SHP77 (cell line): ENCODE measurements at places on chromosomes 5 and 9.

- DNase-seq: no peak
Measured at GRCh38 chr5:157193699-157194424, 13.2 kb downstream of the ITK start.

- no peak for DNase-seq
Measured at GRCh38 chr5:13866792-13867191, 77.7 kb downstream of the DNAH5 start.

- DNase-seq: no peak
Measured at GRCh38 chr9:115411516-115411915, 293.6 kb upstream of the TNC start.

DNA sequence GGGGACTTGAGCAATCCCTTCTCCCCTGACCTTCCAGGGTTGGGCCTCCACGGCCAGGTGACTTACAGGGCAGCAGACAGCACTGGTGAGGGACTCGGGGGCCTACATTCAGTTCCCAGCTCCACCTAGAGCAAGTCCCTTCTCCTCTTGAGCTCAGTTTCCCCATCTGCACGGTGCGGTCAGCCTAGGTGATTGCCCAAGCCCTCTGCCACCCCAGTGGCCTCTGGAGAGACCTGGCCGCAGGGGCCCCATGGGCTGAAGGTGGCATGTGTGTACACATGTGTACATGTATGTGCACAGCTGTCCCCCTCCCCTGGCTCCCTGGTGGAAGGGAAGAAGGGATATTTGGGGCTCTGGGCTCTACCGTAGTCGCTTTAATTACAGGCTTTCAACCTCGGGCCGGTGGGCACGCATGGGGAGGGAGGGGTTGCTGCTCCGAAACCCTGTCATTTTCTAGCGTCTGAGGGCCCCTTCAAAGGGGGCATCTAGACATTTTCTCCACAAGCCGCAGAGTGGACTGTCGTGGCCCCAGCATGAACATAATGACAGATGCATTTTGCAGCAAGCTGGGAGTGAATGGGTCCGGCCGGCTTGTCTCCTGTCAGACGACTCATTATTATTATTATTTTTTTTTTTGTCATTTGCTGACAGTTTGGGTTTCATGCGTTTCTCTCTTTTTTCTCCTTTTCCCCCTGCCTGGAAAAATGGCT is 44.0 kb downstream of the ASS1 start:
- no peak for DNase-seq

GRCh38 chr5:6158974-6159831 is 219.1 kb downstream of the MED10 start:
- no peak for DNase-seq

GRCh38 chr5:113742176-113742575 is 228.7 kb downstream of the YTHDC2 start:
- DNase-seq: no peak

DNA sequence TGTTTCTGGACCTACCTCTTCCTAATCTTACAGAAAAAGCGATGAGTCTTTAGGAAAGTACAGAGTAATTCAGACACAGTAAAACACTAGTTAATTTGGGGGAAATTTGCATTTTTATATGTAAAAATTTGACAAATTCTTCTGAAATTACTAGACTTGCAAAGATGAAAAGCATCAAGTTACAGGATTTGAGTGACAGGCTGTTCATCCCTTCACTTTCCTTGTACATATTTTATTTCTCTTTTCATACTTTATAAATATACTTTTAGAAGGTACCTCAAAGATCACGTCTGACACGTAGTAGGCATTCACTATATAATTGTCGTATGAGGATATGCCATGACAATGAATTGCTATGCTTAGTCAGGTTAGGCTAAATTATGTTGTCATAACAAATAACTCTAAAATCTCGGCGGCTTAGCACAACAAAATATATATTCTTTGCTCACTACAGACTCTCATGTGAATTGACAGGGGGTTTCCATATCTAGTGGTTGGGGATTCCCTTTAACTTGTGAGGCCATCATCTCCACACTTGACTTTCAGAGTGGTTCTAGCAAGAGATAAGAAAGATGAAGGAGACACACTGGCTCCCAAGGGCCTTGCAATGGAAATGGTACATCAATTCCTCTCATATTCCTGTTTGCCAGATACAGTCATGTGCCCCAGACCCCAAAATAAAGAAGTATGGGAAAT is 154.1 kb upstream of the TUT7 start:
- no peak for DNase-seq

GRCh38 chr9:91680106-91680505 is 256.5 kb upstream of the NFIL3 start:
- no peak for DNase-seq

GRCh38 chr5:126056851-126057622 is 366.2 kb upstream of the GRAMD2B start:
- no peak for DNase-seq

DNA sequence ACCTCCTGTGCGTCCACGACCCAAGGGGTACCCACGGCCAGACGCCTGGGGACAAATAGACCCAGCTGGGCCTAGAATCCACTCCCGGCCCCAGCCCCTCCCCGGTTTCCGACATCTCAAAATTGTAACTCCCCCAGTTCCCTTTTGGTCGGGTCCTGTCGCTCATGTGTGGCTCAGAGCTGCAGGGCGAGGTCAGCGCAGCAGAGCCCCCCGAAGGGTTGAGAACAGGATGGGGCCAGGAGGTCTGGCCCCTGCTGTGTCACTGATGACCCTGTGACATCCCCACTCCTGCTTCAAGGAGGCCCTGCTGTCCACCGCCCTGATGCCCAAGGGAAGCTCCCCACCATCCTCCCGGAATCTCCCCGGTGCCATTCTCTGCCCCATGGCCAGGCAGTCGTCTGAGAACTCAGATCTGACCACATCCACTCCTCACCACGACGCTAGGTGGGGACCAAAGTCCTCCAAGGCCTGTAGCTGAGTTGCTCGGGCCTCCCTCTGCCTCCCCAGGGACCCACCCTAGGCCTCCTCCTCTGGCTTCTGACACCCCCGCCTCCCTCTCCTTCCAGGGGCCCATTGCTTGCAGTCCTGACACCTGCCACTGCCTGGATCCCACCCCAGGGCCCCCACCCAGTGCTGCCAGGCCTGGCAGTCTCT is 3.9 kb downstream of the SLC9A3 start:
- DNase-seq: no peak

GRCh38 chr5:9105851-9106250 is 440.0 kb downstream of the SEMA5A start:
- no peak for DNase-seq

- no peak for DNase-seq
Measured at GRCh38 chr9:136588663-136589464, 43.0 kb upstream of the NOTCH1 start.

DNA sequence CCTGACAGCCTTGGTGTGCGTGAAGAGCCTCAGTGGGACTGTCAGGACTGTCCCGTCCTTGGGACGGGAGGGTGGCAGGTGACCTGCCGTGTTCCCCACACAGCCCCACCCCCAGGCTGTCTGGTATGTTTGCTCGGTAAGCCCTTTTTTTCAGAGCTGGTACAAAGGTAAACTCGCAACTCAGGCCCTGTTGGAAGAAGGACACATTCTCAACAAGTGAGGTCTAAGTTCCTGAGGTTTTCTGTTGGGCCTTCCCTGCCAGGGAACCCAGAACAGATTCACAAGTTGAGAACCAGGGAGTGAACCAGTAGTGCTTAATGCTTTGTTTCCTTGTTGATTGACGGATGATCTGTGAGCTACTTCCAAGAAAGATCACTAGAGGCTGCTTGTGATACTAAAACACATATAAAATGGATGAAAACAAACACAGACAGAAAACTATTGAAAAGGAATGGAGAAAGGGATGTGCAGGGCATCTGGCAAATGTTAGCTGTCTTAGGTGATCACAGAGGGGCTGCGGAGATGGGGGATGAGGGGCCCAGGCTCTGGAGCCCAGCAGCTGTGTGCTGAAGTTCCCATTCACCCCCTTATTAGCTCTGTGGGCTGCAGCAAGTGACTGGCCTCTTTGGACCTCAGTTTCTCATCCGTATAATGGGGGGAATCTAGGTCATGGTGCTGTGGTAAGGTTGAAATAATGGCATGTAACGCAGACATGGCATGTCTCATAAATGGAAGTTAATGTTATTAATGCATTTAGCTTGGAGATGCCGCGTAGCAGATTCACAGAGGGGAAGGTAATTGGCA is 2.7 kb downstream of the NDST1 start:
- no peak for DNase-seq

GRCh38 chr9:120839146-120839545 is 3.6 kb downstream of the PSMD5 start:
- no peak for DNase-seq

DNA sequence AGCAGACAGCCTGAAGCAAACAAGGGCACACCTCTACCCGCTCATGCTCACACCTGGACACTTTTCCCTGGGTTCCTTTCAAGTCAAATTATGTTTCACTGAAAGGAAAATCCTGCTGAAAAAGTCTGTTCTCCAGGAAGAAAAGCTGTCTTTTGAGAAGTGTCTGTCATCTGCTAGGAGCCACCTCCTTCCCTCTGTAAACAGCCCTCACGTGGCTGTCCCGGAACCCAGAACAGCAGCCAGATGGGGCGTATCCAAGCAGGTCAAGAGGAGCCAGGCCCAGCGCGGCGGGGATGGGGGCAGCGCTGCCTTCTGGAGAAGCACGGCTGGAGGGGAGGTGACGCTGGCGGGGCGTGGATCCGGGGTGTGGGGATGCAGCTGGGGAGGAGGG is at the start of gene PNPLA7:
Gene PNPLA7 (minus strand): TSS at position 172 of the 391 bp plus-strand sequence. CDS start 205 bp downstream, outside the sequence.
- peak; percentile 83 for DNase-seq

- no peak for DNase-seq
Measured at GRCh38 chr5:145834554-145834916, 607 bp downstream of the PRELID2 start.

DNA sequence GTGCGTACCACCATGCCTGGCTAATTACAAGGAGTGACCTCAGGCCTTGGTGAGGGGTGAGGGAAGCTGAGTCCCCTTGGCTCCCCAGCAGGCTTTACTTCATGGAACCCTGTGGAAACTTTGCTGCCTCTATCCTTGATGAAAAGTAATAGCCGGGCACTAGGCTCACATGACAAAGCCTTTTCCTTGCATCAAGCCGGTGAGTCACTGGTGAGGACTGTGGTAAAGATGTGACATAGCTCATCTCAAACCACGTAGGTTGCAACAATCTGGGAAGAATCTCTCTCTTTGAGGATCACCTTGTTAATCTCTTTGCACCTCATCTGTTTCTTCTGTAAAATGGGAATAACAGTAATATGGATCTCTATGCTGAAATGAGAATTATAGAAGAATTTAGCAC is 116.3 kb upstream of the SLC25A48 start:
- no peak for DNase-seq

DNA sequence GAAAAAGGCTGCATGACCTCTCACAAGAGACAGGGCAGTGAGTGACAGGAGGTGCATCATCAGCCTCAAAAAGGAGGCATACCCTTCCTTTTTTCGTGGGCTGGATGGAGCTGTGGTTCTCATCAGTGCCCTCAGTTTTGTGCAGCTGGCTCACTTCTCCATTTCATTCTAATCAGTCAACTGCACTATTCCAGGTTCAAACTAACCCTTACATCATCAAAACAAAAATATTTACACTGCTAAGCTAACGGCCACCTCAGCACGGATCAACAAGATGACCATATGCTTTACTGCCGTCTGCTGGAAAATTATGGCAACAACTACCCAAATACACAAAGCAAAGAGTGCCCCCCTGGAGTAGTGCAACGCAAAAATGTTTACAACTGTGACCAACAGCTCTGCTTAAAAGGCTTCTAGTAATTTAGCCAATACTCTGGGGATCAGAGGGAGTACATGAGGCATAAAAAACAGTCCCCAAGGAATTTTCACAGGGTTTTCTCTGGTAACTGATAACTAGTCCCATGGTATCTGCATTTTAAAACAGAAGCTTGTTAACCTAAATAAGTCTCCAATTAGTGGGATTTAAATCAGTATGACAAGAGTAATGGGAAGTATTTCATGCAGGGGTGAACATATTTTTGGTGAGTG is 10.8 kb downstream of the KCNV2 start:
- DNase-seq: no peak

DNA sequence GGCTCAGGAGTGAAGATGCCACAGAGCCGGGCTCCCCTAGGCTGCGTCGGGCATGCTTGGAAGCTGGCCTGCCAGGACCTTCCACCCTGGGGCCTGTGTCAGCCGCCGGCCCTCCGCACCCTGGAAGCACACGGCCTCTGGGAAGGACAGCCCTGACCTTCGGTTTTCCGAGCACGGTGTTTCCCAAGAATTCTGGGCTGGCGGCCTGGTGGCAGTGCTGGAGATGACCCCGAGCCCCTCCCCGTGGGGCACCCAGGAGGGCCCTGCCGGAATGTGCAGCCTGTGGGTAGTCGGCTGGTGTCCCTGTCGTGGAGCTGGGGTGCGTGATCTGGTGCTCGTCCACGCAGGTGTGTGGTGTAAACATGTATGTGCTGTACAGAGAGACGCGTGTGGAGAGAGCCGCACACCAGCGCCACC is 113.1 kb downstream of the RXRA start:
- DNase-seq: no peak

GRCh38 chr5:180067986-180068385 is 3.6 kb downstream of the RNF130 start:
- DNase-seq: no peak

GRCh38 chr9:15249981-15250380 is 57.0 kb downstream of the TTC39B start:
- no peak for DNase-seq

DNA sequence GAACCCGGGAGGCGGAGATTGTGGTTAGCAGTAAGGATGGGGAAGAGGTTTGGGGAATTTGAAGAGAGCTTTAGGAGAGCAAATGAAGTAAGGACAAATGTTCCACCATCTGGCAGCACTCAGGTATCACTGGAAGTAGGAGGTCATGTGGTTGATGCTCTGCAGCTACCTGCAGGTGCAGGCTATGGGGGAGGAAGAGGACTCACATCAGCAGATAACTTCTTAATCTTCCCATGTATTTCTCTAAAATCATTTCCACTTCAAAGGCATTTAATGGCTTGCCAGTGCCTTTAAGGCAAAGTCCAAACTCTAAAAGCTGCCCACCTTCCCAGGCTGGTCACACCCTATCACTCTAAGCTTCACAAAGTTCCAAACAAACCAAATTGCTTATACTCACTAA is 8.1 kb upstream of the HAVCR1 start:
- no peak for DNase-seq

DNA sequence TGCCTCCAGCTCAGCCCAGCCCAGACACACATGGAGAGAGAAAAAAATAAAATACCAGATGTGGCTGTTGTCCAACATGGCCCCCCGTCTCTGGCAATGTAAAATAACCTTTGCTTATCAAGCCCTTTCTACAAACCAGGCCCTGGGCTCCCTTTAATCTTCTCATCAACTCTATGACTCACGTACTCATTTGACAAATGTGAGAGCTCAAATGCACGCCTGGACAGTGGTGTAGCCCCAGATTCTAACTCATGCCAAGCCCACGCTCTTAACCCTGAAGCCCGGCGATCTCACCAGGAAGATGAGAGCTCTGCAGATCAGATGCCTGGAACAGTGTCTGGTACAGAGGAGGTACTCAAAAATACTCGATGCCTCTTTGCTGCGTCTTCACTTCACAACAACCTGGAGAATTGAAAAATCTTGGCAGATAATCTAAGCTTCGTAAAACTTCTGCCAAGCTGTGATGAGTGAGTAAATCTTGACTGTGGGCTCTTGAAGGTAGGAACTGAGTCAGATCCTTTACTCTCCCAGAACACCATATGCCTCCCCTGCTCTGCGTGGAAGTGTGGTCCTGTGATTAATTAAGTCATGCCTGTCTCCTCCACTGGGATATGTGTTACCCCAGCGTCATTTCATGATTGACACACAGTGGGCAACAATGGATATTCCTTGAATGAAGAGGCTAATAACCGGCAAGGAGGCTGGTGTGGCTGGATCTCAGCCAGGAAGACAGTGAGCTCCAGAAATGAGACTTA is 102.0 kb upstream of the FSTL4 start:
- DNase-seq: no peak
